A549 treated with GW870086 at 1 μM for 4 hours (cell line): ENCODE measurements at places on chromosomes 7 and 10. TPM values are rescaled to one million over a fixed set of nuclear protein-coding genes. Genes with fewer than 3 reads are reported as not detected.

The SGMS1 gene
- total RNA-seq, result 38.4 to 51.9 TPM (median 48.4 TPM) in 5 replicates

The CYP2C19 gene
- total RNA-seq, result 0.05 TPM in 1 of 5 replicates, not detected in the others

The GOLGA7B gene
- 3.1 to 4.7 TPM (median 4.1 TPM) in 5 replicates for total RNA-seq

The TFPI2 gene
- 243 to 308 TPM (median 265 TPM) in 5 replicates for total RNA-seq

The PVRIG gene
- total RNA-seq, result 0.08 TPM in 1 of 5 replicates, not detected in the others

The DENND2A gene
- 0.51 to 0.90 TPM (median 0.60 TPM) in 5 replicates for total RNA-seq

The ENTPD1 gene
- 0.05 TPM in 1 of 5 replicates, not detected in the others for total RNA-seq

The THSD7A gene
- 1.3 to 3.0 TPM (median 2.2 TPM) in 5 replicates for total RNA-seq

The GTPBP10 gene
- total RNA-seq, result 22.1 to 27.3 TPM (median 25.1 TPM) in 5 replicates

The SPDYE16 gene
- total RNA-seq, result not detected in 5 replicates

The SPDYE2B gene
- not detected in 5 replicates for total RNA-seq

The FAM25C gene
- 1.0 to 2.3 TPM (median 1.8 TPM) in 4 of 5 replicates, not detected in the other for total RNA-seq

The SLC16A9 gene
- total RNA-seq, result 0.06 to 0.17 TPM (median 0.07 TPM) in 5 replicates

The HOXA10 gene
- total RNA-seq, result 6.9 to 7.2 TPM (median 7.1 TPM) in 5 replicates

The IKZF1 gene
- total RNA-seq, result not detected in 5 replicates

The ZNF503 gene
- 8.7 to 12.1 TPM (median 11.6 TPM) in 5 replicates for total RNA-seq

The METTL27 gene
- total RNA-seq, result 7.1 to 11.1 TPM (median 10.1 TPM) in 5 replicates

The MCM7 gene
- total RNA-seq, result 221 to 243 TPM (median 236 TPM) in 5 replicates

The SAMD9 gene
- total RNA-seq, result 2.2 to 5.1 TPM (median 4.4 TPM) in 5 replicates

The CYP17A1 gene
- not detected in 5 replicates for total RNA-seq

The PRKCQ gene
- 3.5 to 4.6 TPM (median 4.2 TPM) in 5 replicates for total RNA-seq

The MOGAT3 gene
- not detected in 5 replicates for total RNA-seq
